ENCODE measurements at places on chromosomes 5 and 9.

DNA sequence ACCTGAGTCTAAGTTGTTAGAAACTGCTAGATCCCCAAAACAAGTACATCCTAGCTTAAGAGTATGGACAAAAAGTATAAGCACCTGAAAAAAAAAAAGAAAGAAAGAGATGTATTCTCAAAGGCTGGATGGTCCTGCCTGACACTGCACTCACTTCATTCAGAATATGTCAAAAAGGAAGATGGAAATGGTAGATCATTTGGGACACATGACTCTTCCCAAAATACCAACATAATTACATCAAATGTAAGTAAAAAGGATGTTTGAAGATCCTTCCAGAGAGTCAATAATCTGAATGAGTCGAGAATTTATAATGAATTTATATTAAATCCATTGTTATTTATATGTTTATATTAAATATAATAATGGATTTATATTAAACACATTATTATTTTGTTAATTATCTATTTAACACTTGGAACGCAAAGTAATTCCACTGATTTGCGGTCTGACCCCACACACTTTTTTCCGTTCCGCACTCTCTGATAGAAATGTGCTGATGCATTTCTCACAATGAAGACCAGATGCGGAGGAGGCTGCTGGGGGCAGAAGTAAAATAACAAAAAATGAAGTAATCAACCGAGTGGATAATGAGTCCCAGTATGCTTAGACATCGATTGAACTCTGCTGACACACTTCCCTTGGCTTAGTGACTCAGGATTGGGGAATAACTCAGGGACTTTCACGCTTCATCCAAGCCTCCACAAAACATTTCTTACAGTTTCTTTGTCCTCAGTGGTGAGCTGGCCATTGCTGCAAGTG is 201.2 kb downstream of the ADAMTS12 start:
- DNase-seq, result no peak

- no peak for DNase-seq
Observed at GRCh38 chr5:178103612-178104011, 9.7 kb upstream of the N4BP3 start.

DNA sequence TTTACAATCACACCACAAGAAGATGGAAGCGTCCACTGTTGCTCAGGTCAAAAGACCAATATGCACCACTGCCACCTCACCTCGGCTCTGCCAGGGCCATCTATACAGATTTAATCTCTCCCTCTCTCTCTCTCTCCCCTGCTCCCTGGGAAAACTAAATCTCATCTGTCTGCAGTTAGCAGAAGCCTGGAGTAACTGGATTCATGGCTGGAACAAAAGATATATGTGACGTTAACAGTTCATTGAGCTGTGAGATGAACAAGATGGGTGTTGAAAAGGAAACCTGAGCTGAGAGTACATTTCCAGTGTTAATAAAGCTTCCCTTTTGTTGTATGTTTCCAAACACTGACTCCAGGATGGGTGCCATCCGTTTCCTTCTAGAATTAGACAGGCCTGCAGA is 369.7 kb downstream of the CDK5RAP2 start:
- DNase-seq, result no peak

GRCh38 chr5:111703662-111704061 is 53.3 kb downstream of the NREP start:
- DNase-seq, result peak; percentile 60

Data from GM12864 (cell line).